Activated naive CD4-positive, alpha-beta T cell treated with anti-CD3 and anti-CD28 coated beads for 36 hours (primary cell): ENCODE measurements at places on chromosomes 16 and 17. TPM values are rescaled to one million over a fixed set of nuclear protein-coding genes. Genes with fewer than 3 reads are reported as not detected.
A peak's percentile ranks its signal among the peaks of the same experiment; 100 is the strongest.

DNA sequence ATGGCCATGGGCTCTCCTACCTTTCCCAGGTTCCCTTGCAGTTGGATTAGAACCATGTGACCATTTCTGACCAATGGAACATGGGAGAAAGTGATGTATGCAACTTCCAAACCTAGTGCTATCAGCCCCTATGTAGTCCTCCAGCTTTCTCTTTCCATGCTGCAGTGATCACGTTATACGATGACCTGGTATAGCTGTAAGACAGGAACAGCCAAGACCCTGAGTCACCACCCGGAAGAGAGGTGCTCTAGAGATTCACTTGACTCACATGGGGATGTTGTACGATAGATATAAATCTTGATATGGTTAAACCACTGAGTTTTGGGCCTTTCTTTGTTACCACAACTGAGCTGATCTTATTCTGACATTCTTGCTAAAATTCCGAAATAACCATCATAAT lies 65.1 kb downstream of the NOG start:
- no peak for DNase-seq

DNA sequence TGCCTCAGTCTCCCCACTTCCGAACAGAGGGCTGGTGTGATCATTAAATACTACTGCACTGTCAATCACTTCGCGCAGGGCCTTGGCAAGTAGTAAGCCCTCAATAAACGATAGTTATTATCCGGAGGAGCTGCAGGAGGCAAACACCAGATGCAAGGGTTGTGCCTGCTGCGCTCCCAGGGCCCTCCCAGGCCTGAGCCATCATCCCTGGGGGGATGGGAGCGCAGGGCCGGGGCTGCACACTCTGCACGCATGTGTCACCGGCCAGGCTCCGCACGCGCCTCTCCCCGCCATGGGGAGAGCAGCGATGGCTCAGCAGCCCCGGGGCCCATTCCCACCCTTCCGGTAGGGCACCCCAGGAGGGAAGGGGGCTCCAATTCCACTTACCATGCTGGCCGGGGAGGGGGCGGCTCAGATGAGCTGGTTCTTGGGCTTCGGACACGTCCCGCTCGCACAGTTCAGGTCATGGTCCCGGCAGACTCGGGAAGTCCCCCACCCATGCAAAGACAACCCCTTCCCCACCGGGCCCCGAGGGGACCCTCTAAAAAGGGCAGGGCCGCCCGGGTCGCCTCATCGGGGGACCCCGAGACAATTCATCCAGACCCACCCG lies 681 bp downstream of the XPO6 start:
- peak; percentile 80 for DNase-seq

DNA sequence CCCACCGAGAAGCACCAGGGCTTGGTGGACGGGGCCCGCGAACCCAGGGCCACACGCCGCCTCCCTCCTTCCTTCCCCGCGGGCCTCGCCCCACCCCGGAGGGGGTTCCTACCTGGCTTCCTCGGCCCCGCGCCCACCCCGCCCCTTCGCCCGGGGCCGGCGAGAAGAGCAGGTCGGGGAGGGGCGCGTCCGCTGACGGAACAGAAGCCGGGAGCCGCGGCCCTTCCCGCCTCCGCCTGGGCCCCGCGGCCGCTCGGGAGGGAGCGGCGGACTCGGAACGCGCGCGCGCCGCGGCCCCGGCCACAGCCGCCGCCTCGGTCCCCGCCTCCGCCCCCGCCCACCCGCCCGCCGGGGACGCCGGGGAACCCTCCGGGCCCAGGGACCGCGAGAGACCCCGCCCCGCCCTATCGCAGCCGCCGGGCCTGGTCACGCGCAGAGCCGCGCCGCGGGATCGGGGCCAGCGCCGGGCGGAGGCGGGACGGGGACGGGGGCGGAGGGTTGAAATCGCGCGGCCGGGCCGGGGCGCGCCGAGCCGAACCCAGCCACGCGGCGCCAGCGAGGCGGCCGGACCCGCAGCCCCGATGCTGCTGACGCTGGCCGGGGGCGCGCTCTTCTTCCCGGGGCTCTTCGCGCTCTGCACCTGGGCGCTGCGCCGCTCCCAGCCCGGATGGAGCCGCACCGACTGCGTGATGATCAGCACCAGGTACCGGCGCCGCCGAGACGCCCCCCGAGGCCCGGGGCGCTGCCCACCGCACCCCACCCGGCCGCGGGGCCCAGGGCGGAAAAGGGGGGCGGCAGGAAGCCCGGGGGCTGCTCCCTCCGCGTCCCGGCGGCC lies at the start of gene TLCD3A:
Gene TLCD3A, plus strand, starts transcription at position 530 of the 835 bp plus-strand sequence. Its CDS starts 52 bp downstream, at position 582.
- DNase-seq: peak; percentile 53

DNA sequence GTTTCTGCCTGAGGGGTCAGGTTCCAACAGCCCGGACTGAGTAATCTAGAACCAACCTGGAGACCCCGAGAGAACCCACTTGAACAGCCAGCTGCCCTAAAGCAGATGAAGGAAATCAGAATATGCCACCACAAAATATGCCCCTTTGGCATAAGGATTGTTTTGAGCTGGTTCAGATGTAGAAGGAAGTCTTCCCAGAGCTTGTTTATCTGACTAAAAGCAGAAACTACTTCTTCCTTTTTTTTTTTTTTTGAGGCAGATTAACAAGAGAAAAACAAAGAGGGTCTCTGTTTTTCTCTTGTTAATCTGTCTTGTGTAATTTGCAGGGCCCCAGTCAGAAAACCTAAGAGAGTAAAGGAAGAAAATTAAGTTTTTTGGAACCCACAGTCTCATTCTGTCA lies 53.0 kb downstream of the PECAM1 start:
- no peak for DNase-seq

GRCh38 chr17:20121359-20122253 lies 112.4 kb downstream of the SPECC1 start:
- peak; percentile 80 for DNase-seq

The SRCIN1 gene
- 0.94 TPM for total RNA-seq

The WFDC1 gene
- not detected for total RNA-seq

DNA sequence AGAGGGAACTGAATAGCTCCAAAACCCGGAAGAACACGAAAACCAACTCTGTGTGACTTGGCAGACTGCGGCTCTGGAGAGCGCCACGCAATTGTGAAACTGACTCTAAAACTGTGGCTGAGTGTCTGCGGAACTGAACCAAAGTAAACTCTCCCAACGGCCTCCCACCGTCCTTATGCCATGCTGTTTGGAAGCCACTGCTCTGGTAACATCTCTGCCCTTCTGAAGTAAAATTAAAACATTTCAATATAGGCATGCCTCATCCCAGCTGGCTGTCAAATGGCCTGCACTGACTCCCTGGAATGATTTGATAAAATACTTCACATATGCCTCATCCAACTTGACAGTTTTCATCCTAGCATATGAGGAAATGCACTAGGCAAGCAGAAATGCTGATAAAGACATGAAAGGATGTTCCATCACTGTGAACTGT lies 70.2 kb downstream of the PARN start:
- DNase-seq: no peak

GRCh38 chr16:85712801-85713200 lies 24.0 kb upstream of the GINS2 start:
- DNase-seq: no peak

DNA sequence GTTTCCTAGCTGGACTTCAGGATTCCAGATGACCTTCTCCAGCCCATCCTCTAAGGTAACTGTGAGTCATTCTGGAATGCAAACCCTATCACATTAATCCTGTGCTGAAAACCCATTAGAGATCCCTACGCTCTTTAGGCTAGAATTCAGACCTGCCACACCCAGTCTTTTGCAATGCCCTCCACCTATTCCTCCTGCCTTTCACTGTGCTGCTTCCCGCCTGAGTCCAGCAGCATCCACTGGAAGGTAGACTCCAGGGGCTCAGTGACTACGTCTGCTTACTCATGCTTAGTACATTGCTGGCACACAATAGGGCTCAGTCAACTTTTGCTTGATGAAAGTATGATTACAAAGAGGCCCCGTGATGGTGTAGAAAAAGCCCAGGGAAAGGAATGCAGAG lies 121.1 kb downstream of the SPACA3 start:
- DNase-seq: no peak

The KRT40 gene
- not detected for total RNA-seq

The PRSS33 gene
- 0.12 TPM for total RNA-seq

DNA sequence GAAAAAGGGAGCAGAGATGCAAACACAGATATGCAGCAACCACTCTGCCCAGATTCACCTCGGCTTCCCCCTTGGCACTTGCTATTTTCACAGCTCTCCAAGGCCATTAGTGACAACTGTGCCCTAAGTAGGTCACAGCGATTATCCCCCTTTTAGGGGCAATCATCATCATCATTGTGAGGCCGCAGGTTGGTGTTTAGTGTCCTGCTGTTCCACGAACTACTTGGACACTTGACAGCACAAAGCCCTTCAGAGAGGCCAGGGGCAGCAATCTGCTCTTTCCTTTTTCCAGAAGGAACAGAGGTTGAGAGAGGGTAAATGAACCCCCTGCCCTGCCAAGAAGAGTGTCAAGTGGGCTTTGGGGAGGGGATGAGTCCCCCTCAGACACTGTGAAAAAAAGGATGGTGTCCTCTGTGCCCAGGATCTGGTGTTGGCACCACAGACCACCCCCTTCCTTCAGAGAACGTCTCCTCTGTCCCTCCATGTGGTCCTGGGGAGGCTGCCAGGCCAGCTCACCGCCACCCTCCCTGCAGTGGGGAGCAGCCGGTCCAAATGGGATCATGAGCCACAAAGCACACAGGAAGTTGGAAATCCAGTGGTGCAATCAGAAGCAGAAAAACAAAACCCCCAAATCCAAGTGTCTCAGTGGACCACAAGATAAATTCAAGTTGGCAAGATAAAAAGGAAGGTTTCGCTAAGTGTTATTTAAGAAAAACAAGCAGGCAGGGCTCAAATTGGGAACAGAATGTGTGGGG lies 78.4 kb upstream of the MED9 start:
- no peak for DNase-seq

The CDH3 gene
- 20.1 TPM for total RNA-seq

The ABCC12 gene
- not detected for total RNA-seq

The KRT36 gene
- total RNA-seq: not detected

- DNase-seq: no peak
These were observed 13.5 kb upstream of the PRKAR1A start for GRCh38 chr17:68498479-68499326.

The GRB7 gene
- 2.0 TPM for total RNA-seq

The C16orf86 gene
- total RNA-seq: 3.6 TPM

DNA sequence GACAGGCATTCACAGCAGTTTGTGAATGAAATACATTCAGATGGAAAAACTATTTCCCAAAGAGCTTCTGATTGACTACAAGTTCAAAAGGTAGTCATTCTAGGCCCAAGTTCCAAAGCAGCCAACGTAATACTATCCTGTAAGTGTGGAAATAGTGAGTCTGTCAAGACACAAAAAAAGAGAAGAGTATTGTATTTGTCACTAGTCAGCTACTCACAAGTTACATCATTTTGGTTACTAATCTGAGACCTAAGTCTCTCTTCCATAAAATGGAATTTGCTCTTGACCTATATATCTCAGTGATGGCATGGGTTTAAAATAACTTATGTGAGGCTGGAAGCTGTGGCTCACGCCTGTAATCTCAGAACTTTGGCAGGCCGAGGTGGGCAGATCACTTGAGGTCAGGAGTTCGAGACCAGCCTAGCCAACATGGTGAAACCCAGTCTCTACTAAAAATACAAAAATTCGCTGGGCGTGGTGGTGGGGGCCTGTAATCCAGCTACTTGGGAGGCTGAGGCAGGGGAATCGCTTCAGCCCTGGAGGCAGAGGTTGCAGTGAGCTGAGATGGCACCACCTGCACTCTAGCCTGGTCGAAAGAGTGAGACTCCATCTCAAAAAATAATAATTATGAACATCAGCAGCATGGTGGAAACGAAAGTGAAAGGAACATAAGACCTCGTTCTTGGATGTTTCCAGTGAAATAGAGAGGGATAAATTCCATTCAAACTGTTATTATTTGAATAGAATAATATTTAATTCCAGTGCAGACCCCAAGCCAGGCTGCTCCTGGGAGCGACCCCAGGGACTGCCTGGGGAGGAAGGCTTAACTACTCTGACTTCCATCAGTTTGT lies 2.9 kb downstream of the CMC2 start:
- peak; percentile 21 for DNase-seq

The DPEP3 gene
- not detected for total RNA-seq

DNA sequence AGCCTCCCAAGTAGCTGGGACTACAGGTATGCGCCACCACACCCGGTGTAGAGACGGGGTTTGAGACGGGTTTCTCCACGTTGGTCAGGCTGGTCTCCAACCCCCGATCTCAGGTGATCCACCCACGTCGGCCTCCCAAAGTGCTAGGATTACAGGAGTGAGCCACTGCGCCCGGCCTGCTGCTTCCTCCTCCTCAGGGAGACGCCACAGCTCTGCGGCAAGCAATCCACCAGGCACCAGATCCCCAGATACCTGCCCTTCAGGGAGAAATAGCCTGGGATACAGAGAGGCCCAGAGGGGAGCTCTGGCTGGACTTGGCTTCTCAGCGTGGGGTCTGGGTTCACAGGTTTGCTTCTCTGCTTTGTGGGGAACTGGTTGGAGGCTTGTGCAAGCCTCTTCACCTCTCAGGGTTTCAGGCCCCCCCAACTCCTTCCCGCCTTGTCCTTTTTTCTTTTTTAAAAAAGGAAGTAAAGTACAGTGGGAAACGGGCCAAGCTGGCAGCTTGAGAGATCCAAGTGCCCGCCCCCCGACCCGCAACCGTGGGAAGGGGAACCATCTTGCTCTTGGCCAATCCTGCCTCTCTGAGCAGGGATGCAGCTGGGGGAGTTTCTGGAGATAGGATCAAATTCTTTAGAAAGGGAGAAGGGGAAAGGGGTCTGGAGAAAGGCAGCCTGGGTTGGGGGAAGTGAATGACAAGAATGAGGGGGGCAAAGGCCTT lies 2.6 kb upstream of the SPHK1 start:
- DNase-seq: no peak

DNA sequence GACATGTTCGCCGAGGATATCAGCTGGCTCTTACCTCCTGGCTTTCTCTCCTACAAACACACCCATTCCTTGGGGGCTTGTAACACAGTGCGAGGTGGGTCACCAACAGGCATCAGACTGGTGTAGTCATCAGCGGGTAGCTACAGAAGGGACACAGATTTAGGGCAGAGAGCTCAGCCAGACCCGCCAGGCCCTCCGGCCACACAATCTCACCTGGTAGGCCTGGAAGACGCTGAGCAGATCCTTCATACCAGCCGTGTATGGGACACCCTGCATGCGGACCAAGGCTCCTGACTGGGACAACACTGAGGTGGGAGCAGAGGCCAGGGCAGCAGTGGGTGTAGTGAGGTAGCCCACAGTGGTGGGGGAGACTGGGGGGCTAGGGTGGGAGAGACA lies 5.8 kb downstream of the ESRP2 start:
- DNase-seq: no peak

The MRPS7 gene
- 73.3 TPM for total RNA-seq

- DNase-seq: no peak
These were observed 5.1 kb upstream of the HSBP1 start for GRCh38 chr16:83802554-83803205.

The NUTF2 gene
- total RNA-seq: 165 TPM
